ENCODE measurements at places on chromosomes 12 and 14.

- no peak for DNase-seq
Observed at GRCh38 chr12:27015730-27016076, 1.5 kb upstream of the TM7SF3 start.

DNA sequence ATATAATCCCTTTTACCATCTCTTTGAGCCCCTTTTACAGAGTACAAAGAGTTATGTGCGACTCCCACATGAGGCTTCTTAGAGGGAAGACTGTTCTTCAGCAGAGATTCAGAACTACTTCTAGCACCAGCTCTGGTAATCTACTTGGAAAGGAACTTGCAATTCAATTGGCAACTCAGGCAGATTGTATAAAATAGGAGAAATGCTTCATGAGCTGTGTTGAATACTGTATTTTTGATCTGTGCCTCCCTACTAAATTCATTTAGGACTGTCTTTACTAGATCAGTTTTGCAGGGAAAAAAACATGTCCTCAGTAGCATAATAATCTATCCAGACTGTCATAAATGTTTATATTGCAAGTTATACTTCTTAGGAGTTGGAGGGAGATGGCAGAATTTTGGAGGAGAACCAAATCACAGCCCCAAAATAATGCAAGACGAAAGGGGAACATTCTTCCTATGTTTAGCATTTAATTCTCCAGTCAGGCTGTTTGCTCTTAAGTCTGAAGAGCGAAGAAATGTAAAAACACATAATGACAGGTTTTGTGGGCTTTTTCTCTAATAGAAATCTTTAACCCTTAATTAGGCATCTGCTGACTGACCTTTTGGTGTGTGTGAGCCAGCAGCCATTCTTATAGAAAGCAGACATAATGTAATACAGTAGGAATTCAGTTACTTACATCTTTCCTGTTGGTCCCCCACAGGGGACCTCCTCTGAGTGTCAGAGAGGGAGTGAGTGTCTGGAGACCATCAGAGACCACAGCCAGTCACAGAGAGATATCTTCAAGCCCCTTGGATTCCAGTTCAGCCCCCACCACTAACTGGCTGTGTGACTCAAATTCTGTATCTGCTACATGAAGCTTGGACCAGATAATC, 3.9 kb downstream of the ANO4 start:
- DNase-seq, result no peak

- no peak for DNase-seq
Observed at GRCh38 chr12:219891-220352, 6.0 kb upstream of the SLC6A12 start.

- DNase-seq, result peak; percentile 68
Observed at GRCh38 chr12:4663971-4664505, 15.1 kb downstream of the NDUFA9 start.

DNA sequence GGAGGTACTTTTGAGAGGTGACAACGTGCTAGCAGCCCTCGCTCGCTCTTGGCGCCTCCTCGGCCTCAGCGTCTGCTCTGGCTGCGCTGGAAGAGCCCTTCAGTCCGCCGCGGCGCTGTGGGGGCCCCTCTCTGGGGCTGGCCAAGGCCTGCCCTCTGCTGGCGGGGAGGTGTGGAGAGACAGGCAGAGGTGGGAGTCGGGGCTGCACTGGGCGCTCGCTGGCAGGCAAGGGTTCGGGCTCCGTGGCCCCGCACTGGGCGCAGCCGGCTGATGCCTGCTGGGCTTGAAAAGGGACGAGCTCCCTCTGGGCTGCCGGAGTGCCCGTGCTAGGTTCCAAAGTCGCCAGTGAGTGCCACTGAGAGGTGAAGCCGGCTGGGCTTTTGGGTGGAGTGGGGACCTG, 580.0 kb downstream of the DIO2 start:
- DNase-seq, result no peak

DNA sequence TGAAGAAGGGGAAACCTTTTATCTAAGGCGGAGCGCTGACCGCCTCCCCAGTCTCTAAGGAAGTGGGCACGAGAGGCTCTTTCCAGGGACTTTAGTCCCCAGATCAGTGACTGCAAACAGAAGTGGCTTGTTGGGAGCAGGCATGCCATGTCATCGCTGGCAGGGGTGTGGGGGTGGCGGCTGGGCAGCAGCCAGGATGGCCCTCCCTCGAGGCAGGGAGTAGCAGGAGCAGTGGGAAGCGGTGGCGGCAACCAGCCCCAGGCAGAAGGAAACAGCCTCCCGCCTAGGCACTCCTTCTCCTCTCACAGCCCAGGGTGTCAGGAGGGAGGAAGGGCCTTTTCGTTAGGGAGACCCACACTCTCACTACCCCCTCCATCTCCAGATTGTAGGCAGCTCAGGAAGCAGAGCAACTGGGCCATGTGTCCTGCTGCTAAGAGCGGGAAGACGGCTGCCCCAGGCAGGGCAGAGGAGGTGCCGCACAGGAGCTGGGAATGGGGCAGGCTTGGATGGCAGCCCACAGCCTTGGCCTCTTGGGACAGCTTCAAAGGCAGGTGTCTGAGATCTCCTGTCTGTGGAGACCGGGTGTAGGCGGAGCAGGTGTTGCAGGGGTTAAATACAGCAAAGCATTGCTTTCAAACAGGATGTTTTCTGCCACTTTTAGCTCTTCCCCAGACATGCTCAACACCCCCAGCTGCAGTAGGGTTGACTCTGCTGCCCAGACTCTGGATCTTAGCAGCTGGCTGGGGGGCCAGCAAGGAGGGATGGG, 21.8 kb downstream of the VDR start:
- no peak for DNase-seq

GRCh38 chr12:60577607-60578006, 981.8 kb downstream of the SLC16A7 start:
- no peak for DNase-seq

- no peak for DNase-seq
Observed at GRCh38 chr12:48717252-48717695, 767 bp upstream of the CCNT1 start.

DNA sequence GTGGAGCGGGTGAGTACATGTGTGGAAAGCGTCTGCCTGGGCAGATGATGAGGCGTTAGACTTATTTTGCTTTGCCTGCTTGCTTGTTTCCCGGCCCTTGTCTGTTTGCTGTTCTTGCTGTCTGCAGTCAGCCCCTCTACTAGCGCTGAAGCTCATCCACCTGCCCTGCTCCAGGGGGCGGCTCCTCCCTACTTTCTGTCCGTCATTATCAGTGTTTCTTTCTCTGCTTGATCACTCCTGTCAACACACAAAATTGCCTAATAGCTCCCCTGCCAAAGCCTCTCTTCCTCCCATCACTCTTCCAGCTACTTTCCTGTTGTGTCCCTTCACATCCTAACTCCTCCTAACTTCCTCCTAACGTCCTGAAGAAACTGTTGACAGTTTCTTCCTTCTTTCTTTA, 34.9 kb upstream of the GALNT8 start:
- DNase-seq, result no peak

DNA sequence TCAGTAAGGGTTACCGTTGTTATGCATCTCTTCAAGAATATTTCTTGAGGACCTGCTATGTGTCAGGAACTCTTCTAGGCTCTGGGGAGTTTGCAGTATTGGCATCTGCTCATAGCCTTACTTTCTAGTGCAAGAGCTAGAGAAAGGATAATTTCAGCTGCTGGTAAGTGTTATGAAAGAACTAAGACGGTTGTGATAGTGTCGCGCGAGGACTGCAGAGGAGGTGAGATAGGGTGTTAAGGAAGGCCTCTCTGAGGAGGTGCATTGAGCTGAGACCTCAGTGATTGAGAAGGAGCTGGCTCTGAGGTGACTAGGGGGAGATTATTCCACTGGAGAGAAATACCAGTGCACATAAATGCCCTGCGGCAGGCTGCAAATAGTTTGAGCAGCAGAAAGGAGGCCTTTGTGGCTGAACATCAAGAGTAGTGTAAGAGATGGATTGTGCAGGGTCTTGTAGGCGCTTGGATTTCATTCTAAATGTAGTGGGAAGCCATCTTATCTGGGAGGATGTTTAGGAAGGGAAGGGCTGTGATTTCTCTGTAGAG, 824 bp downstream of the DDX55 start:
- no peak for DNase-seq

DNA sequence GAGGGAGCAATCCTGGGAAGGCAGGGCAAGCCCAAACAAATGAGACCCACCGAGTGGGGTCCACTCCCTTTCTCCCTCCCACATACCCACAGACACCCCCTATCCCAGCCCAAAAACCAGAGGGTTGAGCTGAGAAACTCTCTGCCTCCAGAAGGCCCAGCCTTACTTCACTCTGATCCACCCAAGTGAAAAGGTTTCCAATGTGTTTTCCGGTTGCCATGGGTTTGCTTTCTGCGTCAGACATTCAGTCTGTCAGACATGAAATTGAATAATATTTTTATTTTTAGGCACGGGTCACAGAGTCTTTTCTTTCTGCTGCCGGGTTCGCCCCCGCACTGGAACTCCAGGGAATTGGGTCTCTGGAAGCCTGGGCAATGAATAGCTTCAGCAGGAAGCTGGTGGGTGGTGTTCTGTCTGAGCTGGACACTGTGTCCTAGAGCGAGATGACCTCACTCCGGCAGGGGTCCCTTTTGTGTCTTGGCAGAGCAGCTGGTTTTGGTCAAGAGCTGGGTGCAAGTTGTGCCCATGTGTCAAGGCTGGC, 69.8 kb upstream of the CLMN start:
- no peak for DNase-seq

Data from HS-27A (cell line).